ENCODE measurements at places on chromosomes 6 and 20. TPM values are rescaled to one million over a fixed set of nuclear protein-coding genes. Genes with fewer than 3 reads are reported as not detected.

The CLPSL2 gene
- total RNA-seq = not detected

The MYLK4 gene
- 1.3 TPM for total RNA-seq

DNA sequence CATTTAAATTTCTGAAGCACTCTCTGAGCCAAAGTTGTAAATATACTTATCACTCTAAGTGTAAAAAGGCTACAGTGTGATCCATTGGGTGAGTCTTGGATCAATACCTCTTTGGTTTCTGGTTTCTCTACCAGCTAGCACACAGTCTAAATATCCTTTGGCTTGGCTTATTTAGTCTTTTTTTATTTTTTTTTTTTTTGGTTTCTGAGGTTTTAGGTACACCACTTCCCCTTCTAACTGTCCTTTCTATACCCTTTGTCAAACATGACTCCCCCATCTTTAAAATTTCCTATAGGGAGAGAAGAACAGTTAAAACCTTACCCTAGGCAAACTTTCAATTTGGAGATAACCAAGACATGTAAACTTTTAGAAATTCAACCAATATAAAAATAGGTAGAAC, 379.0 kb downstream of the PHF3 start:
- no peak for DNase-seq

GRCh38 chr6:21104288-21104687, 489.3 kb upstream of the SOX4 start:
- no peak for DNase-seq

GRCh38 chr6:136036601-136037000, 185.1 kb downstream of the PDE7B start:
- DNase-seq = no peak

DNA sequence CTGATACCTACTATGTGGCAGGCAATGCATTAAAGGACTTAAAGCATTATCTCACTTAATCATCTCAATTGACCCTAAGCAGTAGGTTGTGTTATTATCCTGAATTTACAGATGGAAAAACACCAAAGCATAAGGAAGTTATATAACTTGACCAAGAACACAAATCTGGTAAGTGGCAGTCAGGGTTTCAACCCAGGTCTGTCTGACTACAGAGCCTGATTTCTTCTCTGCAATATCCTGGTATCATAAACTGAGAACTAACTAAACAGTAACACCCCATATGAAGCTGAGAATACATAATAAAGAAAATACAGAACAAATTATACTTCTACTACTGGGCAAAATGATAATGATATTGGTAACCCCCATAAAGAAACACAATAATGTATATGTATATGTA, 13.8 kb upstream of the DST start:
- no peak for DNase-seq

DNA sequence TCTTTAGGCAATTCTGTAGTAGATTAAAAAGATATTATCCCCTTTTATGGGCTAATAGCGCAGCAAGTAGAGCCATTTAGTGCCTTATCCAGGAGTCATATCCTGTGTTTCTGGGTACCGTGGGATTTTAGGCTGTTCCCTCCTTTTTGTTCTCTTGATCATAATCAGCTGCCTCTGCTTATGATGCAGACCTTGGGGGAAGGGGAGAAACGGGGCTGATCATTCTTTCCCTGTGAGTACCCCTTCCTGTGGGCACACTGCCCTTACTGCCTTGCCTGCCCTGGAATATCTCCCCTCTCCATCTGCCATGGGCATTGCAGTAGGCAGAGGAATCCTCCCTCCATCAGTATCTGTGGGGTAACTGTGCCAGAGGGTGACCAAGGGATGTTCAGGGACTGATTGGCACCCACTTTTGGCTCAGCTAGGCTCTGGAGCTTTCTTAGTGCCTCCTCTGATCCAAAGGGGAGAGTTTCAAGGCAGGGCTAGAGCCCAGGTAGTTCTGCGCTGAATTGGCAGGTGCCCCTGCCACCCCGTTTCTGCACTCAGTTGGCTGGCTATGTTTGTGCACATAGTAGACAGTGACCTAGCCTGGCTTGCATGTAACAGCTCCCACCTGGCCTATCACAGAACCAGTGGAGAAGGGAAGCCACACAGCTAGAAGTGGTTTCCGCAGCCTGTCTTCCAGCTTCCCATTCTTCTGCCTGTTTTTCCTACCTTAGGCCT, 103.3 kb downstream of the FIG4 start:
- no peak for DNase-seq

All from stomach (tissue), 19 donors.